PC-3 (cell line): ENCODE measurements at places on chromosomes 16 and 17. TPM values are rescaled to one million over a fixed set of nuclear protein-coding genes. Genes with fewer than 3 reads are reported as not detected.
A peak's percentile ranks its signal among the peaks of the same experiment; 100 is the strongest.

The SLC2A4 gene
- 0.29 TPM in 1 of 2 replicates, not detected in the other for total RNA-seq

DNA sequence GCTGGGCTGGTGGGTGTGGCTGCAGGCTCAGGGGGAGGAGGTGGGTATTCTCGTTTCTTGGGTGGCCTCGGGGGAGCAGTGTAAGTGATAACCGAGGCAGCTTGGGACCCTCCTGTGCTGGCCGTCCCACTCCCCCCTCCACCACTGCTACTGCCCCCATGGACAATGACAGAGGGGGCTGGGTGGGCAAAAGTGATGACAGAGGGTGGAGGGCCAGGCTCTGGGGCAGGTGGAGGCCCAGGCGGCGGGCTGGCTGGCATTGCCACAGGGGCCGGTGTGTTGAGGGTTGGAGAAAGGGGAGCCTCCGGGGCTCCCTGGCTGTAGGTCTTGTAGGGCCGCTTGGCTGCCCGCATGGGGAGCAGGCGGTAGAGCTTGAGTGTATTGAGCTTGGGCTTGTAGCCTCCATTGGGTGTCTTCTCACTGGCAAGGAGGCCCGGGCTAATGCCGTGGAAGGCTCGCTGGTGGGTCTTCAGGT is 16.0 kb downstream of the ZBTB4 start:
- H3K4me3 ChIP-seq, result no peak overlapping the region
- no peaks in the 10 kb centered on the region for H3K27me3 ChIP-seq
- no peaks in the 10 kb centered on the region for H3K4me1 ChIP-seq
- H3K27ac ChIP-seq, result no peak overlapping the region
- H3K36me3 ChIP-seq, result no peaks in the 10 kb centered on the region; the same call in 1 of the 2 replicates
- DNase-seq, result no peak

The RGS9 gene
- total RNA-seq, result 2.7 and 3.4 TPM in 2 replicates

The TXNL4B gene
- total RNA-seq, result 7.9 and 9.6 TPM in 2 replicates

The MMP25 gene
- 0.29 and 0.51 TPM in 2 replicates for total RNA-seq

GRCh38 chr16:19907161-19907992 is 22.7 kb upstream of the GPRC5B start:
- H3K27ac ChIP-seq, result no peak overlapping the region
- H3K36me3 ChIP-seq, result no peaks in the 10 kb centered on the region
- no peaks in the 10 kb centered on the region for H3K4me1 ChIP-seq
- no peak overlapping the region; the same call in 1 of the 2 replicates for H3K4me3 ChIP-seq

- no peaks in the 10 kb centered on the region; the same call in 1 of the 2 replicates for H3K36me3 ChIP-seq
- no peak for DNase-seq
- no peak overlapping the region for H3K27ac ChIP-seq
- no peak overlapping the region for H3K4me3 ChIP-seq
These were observed 29.1 kb downstream of the CRAMP1 start for GRCh38 chr16:1641261-1641660.

The OR1A1 gene
- total RNA-seq, result not detected in 2 replicates

- H3K4me3 ChIP-seq, result no peak overlapping the region
- no peak for DNase-seq
- H3K4me1 ChIP-seq, result peaks cover 11% of the 10 kb centered on the region
These were observed 11.3 kb upstream of the STAC2 start for GRCh38 chr17:39236981-39237441.

The B9D1 gene
- total RNA-seq, result 42.8 and 48.0 TPM in 2 replicates

The TOM1L1 gene
- 35.4 and 48.1 TPM in 2 replicates for total RNA-seq

The GAST gene
- not detected in 2 replicates for total RNA-seq

DNA sequence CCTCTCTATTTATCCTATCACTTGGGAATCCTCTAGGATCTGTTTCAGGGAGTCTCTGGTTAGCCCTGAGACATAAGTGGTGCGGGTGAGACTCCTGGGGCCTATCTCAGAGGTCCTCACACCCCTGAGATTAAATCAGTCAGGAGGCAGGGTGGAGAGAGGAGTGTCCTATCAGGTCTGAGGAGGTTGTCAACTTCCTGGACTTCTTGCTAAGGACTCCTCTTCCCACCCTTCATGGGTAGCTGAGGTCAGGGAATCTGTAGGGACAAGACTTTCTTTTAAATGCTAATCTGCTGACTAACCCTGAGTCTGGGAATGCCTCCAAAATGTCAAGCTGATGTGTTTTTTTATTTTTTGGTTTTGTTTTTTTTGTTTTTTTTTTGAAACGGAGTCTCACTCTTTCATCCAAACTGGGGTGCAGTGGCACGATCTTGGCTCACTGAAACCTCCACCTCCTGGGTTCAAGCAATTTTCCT is 6.6 kb upstream of the ARMC5 start:
- no peak overlapping the region for H3K4me3 ChIP-seq
- H3K4me1 ChIP-seq, result peaks cover 18% of the 10 kb centered on the region
- peak overlapping the region; percentile 52 for H3K27ac ChIP-seq
- no peaks in the 10 kb centered on the region for H3K27me3 ChIP-seq
- DNase-seq, result peak; percentile 61

- no peaks in the 10 kb centered on the region for H3K36me3 ChIP-seq
- peaks cover 14% of the 10 kb centered on the region for H3K4me1 ChIP-seq
- no peaks in the 10 kb centered on the region for H3K27me3 ChIP-seq
- H3K4me3 ChIP-seq, result no peak overlapping the region
- DNase-seq, result no peak
These were observed 5.0 kb downstream of the DEXI start for GRCh38 chr16:10937068-10937859.

The EIF3CL gene
- 47.6 and 80.4 TPM in 2 replicates for total RNA-seq

The TEKT1 gene
- not detected in 2 replicates for total RNA-seq

DNA sequence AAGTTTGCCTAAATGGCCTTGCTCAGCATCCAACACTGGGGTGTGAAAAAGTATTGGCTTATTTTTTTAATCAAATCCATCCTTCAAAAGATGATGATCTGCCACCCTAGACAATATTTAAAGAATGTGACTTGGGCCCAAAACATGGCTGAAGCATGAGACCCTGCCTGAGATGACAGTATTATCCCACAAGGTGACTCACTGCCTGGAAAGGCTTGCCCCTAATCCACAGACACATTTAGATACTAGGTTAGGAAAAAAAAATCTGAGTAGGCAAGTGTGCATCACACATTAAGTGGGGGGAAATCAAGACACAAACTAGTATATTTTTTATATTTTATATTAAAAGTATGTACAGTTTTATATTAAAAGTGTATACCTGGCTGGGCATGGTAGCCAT is 38.4 kb downstream of the TOM1L2 start:
- no peak overlapping the region for H3K27ac ChIP-seq
- peak; percentile 36 for DNase-seq
- H3K36me3 ChIP-seq, result no peaks in the 10 kb centered on the region
- no peak overlapping the region for H3K4me3 ChIP-seq
- no peaks in the 10 kb centered on the region for H3K27me3 ChIP-seq

DNA sequence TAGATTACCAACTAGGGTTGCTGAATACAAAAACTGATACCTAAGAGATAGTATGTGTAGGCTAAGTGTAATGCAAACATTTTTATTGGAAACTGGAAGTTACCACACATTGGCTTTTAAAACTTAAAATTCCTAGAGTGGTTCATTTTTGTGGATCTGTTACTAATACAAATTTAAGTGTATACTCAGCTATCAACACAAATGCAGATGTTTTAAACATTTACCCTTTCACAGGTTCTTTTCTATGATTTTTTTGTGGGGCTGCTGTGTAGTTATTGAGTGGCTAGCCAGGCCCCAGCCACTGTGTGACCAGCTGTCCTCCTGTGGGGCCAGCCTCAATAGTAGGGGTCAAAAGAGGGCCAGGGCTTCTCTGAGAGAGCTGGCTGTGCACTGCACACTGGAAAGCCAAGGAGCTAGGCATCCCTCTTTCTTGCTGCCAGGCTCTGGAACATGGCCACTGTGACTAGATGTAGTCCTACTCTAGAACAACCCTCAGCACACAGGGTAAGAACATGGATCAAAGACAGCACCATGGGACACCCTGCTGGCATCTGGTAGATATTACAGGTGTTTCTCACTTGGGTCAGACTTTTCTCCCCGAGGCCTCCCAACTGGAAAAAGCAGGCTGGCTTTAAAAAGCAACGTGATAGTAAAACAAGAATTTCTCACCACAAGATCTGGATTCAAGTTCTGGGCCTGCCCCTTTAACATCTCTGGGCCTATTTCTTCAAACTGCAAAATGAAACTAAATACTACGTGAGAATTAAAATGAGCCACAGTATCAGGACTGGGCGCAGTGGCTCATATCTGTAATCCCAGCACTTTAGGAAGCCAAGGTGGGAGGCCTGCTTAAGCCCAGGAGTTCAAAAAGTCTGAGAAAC is 7.3 kb upstream of the VEZF1 start:
- no peaks in the 10 kb centered on the region for H3K4me1 ChIP-seq

- no peak overlapping the region for H3K4me3 ChIP-seq
- H3K27ac ChIP-seq, result no peak overlapping the region
- H3K27me3 ChIP-seq, result no peaks in the 10 kb centered on the region
- H3K4me1 ChIP-seq, result peaks cover 16% of the 10 kb centered on the region
- no peak for DNase-seq
These were observed 22.6 kb upstream of the ERN1 start for GRCh38 chr17:64152428-64153125.

DNA sequence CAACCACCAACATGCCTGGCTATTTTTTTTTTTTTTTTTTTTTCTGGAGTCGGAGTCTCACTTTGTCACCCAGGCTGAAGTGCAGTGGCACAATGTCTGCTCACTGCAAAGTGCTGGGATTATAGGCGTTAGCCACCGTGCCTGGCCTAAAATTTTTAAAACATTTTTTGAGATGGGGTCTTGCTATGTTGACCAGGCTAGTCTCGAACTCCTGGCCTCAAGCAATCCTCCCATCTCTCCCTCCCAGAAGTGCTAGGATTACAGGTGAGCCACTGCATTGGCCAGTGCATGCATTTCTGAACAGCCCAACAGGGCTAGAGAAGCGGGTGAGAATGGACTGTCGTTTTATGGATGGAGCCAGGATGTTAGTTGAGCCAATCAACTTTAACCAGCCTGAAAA is 72.4 kb downstream of the ERCC4 start:
- no peaks in the 10 kb centered on the region for H3K36me3 ChIP-seq
- H3K4me3 ChIP-seq, result no peak overlapping the region
- DNase-seq, result no peak

DNA sequence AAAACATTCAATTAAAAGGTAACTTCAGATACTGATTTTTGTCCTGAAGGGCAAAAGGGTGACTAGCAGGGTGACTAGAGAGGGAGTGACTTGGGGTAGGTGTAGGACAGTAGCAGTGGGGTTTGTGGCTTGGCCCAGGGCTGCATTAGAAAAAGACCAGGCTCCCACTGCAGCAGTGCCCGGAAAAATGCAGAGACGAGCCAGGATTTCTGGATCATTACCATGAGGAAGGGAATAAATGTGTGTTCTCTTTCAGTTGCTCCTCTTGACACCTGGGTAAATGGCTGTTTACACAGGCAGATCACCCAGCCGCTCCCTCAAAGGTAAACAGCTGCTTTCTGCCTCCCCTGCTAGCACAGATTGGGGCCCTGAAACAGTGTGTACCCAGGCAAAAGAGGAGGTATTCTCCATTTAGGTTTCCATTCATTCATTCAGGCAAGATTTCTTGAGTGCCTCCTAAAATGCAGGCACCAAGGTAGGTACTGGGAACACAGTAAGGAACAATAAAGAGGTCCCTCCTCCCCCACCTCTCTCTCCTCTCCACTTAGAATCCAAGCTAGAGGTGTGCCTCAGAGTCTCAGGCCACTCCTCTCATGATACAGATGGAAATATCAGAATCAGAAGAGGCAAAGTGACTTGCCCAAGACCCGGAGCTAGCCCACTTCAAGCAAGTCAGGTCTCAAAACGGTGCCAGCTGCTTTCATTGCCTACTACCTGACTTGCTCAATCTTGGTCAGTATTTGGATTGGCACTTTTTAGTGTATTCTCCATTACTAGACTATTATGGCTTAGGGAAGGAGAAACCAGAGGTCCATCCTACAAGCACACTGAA is 15.2 kb upstream of the TOX3 start:
- no peaks in the 10 kb centered on the region for H3K27me3 ChIP-seq
- H3K27ac ChIP-seq, result no peak overlapping the region
- no peaks in the 10 kb centered on the region for H3K36me3 ChIP-seq
- DNase-seq, result no peak
- H3K4me3 ChIP-seq, result no peak overlapping the region

The ABCA9 gene
- total RNA-seq, result not detected in 2 replicates

The CYGB gene
- total RNA-seq, result 0.40 and 0.62 TPM in 2 replicates

DNA sequence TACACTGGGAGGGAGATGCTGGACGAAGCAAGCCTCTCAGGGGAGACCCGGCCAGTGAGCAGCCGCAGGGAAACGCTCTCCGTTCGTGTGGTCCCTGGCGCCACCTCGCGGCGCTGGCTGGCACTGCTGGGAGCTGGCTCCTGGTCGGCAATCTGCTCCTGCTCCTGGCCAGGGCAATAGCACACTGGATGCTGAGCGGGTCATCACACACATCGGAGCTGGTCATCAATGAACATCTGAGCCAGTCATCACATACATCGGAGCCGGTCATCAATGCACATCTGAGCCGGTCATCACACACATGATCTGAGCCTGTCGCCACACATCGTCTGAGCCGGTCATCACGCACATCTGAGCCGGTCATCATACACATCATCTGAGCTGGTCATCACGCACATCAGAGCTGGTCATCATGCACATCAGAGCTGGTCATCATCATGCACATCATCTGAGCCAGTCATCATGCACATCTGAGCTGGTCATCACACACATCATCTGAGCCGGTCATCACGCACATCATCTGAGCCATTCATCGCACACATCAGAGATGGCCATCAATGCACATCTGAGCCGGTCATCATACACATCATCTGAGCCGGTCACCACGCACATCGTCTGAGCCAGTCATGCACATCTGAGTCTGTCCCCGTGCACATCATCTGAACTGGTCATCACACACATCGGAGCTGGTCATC is 217.3 kb downstream of the RBFOX3 start:
- H3K36me3 ChIP-seq, result no peaks in the 10 kb centered on the region
- no peak overlapping the region for H3K4me3 ChIP-seq
- peak; percentile 91 for DNase-seq
- H3K27me3 ChIP-seq, result peaks cover 94% of the 10 kb centered on the region
- no peaks in the 10 kb centered on the region for H3K4me1 ChIP-seq

DNA sequence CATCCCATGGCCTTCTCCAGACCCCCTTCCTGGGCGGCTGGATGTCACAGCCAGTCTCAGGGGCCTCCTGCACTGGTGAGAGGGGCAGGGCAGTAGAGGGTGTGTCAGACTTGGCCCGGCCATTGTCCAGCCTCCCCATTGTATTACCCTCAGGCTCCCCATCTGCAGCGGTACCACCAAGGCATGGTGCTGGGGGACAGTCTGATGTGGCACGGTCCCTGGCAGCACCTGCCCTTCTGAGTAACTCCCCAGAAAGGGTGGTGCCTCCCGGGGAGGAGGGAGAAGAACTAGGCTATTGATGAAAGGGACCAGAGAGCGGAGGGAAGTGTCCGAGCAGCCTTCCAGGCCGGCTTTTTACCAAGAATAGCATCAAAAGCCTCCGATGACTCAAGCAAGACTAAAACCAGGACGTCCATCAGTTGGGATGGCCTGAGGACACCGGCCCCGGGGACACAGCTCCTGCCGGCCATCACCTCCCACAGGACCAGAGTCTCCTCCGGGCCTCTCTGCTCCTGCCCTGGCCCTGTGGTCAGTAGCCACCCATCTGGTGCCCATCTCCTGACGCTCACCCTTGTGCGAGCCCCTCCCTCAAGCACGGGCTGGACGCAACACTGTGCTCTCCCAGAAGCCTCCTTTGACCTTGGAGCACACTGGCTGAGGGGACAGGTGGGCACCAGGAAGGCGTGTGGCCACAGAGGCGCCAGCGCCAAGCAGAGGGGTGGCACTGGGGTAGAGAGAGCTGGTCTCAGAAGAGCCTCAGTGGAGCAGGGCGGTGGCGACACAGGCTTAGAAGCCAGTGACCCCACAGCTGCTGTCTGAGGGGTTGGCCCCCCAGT is 5.8 kb upstream of the CPNE7 start:
- H3K4me3 ChIP-seq, result no peak overlapping the region
- H3K27ac ChIP-seq, result no peak overlapping the region
- no peaks in the 10 kb centered on the region for H3K27me3 ChIP-seq
- peaks cover 1% of the 10 kb centered on the region; the same call in 1 of the 2 replicates for H3K36me3 ChIP-seq
- peaks cover 15% of the 10 kb centered on the region for H3K4me1 ChIP-seq
- no peak for DNase-seq

The KRT15 gene
- total RNA-seq, result 121 and 144 TPM in 2 replicates
